ENCODE measurements at places on chromosomes 1 and 21. TPM values are rescaled to one million over a fixed set of nuclear protein-coding genes. Genes with fewer than 3 reads are reported as not detected.

Gene PLA2G4A
- total RNA-seq: 7.5 TPM

Gene PRAMEF26
- total RNA-seq: not detected

Gene IQCC
- total RNA-seq: 3.5 TPM

Gene PRAMEF7
- not detected for total RNA-seq

Gene SLC30A2
- total RNA-seq: not detected

Gene CFAP74
- total RNA-seq: not detected

Gene CELA3B
- total RNA-seq: not detected

Gene MAP3K21
- 10.6 TPM for total RNA-seq

Gene PBX1
- 4.6 TPM for total RNA-seq

Gene KLHDC9
- total RNA-seq: 6.5 TPM

Gene BARHL2
- total RNA-seq: not detected

Gene KCNJ9
- not detected for total RNA-seq

Gene RNF186
- total RNA-seq: not detected

Gene GBP6
- total RNA-seq: 75.2 TPM

Gene CFHR3
- not detected for total RNA-seq

Gene MIXL1
- not detected for total RNA-seq

Gene ADCY10
- total RNA-seq: not detected

Gene PLOD1
- 152 TPM for total RNA-seq

Gene PSMA5
- total RNA-seq: 42.0 TPM

Gene CYP4A22
- not detected for total RNA-seq

Gene GPR52
- 0.21 TPM for total RNA-seq

Gene TBX15
- not detected for total RNA-seq

Gene PLA2G2F
- not detected for total RNA-seq

Gene LRRC7
- total RNA-seq: not detected

Gene TMEM240
- total RNA-seq: 0.23 TPM

Gene GJA8
- total RNA-seq: not detected

Gene TEX38
- not detected for total RNA-seq

Gene KAZN
- 17.0 TPM for total RNA-seq

Gene PIGV
- total RNA-seq: 7.9 TPM

Gene GRIK1
- not detected for total RNA-seq

Gene E2F2
- 2.1 TPM for total RNA-seq

Gene TINAGL1
- 279 TPM for total RNA-seq
